ENCODE measurements at places on chromosomes 11 and 22. TPM values are rescaled to one million over a fixed set of nuclear protein-coding genes. Genes with fewer than 3 reads are reported as not detected.
A peak's percentile ranks its signal among the peaks of the same experiment; 100 is the strongest.

DNA sequence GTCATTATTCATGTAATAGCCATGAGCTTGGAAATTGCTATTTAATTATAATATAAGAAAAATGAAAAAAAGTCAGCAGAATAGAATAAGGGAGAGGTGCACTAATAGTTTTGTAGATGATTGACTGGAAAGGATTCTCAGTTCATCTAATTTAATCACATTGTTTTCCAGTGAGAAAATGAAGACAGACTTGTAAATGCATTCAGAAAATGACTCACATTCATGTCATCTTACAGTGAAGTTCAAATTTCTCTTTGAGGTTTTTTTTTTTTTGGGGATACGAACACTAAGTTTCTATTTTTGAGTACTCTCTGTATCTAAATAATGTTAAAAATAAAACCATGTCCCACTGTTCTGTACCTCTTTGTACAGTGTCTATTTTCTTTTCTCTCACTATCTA, 18.5 kb upstream of the OR4A16 start:
- no peak for DNase-seq

GRCh38 chr11:117973503-117973860, 12.7 kb upstream of the IL10RA start:
- DNase-seq, result no peak

DGCR8 gene
- 22.4 TPM for total RNA-seq

- no peak for DNase-seq
These were observed 31.2 kb downstream of the FLI1 start for GRCh38 chr11:128724891-128725611.

GSC2 gene
- not detected for total RNA-seq

SYT8 gene
- 2.8 TPM for total RNA-seq

DNA sequence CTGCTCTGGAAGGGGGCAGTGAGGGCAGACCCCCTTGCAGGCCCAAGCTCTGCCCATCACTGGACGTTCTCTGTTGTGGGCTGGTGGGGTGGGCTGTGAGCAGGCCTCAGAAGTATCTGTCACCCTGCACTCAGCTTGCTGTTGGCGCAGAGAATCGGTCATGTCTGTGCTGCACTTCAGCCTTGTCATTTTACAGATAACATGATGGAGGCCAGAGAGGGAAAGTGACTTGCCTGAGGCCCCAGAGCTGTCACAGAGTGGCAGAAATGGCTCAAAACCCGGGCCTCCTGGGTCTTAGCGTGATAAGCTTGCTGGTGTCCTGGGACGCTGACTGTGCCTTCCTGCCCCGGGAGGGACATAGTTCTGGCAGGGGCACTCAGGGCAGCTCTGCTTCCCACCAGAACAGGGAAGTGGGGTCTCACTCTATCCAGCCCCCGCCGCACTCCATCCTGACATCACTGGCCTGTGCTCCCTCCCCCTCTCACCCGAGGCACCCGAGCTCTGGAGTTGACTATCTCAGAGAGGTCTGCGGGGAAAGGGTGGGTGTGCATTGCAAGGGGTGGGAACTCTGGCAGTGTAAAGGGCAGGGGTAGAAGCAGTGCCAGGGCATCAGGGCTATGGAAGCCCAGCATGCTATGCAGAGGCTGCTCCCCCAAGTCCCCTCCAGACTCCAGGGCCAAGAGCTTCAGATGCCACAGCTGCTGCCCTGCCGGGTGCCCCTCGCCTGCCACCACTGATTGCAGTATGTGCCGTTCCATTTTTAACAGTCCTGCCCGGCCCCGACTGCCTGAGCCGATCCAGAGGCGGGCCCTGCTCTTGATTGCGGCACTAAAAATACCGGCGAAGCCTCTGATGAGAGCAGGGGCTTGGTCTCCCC, 50.4 kb upstream of the NECTIN1 start:
- DNase-seq, result no peak

DNA sequence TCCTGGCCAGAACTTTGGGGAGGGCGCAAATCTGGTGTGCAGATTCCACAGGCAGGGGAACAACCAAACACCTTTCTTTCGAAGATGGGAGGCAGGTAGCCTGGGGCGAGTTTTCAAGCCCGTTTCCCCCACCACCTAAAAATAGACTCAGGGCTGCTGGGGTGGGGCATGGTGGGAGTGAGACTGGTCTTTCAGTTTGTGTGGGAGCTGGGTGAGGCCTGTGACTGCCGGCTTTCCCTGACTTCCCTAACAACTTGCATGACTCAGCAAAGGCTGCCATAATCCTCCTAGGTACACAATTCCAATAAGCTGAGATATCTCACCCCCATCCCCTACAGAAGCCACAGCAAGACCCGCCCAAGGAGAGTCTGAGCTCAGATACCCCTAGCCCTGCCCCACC, 4.3 kb upstream of the OR5B12 start:
- no peak for DNase-seq

- DNase-seq, result no peak
These were observed 7.6 kb upstream of the CCKBR start for GRCh38 chr11:6251990-6252473.

- DNase-seq, result peak; percentile 13
These were observed 312.9 kb downstream of the MN1 start for GRCh38 chr22:27488456-27489177.

DNA sequence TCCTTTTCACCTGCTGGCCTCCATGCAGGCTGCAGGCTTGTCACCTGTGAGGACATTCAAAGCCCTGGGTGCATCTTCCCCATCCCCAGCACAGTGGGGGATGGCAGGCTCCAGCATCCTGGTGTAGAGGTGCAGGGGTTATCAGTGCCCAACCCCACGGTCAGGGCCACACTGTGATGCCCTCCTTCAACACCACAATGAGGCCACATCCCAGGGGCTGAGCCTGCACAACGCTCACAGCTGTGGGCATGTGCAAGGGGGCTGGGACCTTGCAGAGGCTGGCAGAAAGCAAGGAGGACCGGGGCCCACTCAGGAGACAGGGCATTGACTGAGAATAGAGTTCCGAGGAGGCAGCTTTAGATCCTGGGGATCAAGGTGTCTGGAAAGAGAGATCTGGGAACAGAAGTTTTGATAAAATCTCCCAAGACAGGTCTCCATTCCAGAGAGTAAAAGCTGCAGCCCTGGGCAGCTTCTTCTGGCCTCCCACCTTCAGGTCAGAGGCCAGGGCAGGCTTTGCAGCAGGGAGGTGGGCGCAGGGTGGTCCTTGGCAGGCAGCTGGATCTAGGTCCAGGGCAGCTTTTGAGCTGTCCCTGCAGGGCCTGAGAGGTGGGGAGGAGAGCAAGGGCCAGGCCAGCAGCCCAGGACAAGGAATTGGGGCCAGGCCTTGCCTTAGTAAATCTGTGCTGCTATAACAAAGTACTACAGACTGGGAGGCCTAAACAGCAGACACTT, 250.8 kb upstream of the B3GAT1 start:
- DNase-seq, result no peak

- DNase-seq, result no peak
These were observed 111.5 kb upstream of the E2F8 start for GRCh38 chr11:19352072-19352770.

- no peak for DNase-seq
These were observed 331.4 kb upstream of the RAG2 start for GRCh38 chr11:36929401-36929800.

GRCh38 chr11:64373598-64373974, 14.6 kb downstream of the RPS6KA4 start:
- DNase-seq, result no peak

DNA sequence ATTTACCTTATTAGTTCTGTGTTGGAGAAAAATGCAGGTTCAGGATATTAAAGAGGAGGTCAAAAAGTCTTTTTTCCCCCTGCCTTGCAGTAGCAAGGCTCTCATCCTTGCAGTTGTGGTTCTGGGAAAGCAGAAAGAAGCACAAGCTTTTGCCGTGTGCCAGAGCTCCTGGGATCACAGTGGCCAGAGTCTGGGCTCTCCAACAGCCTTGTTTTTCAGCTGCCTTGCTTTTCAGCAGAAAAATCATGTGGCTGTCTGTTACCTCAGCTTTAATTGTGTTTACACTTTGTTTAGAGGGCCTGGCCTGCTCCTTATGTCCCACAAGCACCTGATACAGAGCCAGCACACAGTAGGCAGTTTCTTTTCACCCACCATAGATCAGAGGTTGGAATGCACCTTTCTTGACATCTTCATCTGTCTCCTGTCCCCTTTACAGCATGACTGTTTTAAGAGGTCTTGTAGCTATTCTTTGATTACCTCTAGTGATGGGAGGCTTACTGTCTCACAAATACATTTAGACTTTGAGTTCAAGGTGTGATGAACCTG, 67.5 kb downstream of the TEAD1 start:
- no peak for DNase-seq

DNA sequence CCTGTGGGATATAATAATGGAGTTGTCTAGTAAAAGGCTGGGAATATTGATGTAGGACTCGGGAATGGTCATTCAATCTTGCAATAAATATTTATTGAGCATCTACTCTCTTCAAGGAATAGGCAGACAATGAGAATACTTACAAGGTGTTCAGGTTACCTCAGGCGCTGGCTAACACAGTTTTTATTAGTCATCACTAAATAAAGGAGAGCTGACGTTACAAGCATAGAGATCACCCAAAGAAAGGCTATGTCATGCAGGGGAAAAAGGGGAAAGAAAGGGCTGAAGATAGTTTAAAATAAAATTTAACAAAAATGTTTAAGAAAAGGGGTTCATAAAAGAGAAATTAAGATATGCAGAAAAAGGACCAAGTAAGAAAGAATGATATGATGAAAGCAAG, 15.8 kb upstream of the CTSC start:
- DNase-seq, result no peak

DNA sequence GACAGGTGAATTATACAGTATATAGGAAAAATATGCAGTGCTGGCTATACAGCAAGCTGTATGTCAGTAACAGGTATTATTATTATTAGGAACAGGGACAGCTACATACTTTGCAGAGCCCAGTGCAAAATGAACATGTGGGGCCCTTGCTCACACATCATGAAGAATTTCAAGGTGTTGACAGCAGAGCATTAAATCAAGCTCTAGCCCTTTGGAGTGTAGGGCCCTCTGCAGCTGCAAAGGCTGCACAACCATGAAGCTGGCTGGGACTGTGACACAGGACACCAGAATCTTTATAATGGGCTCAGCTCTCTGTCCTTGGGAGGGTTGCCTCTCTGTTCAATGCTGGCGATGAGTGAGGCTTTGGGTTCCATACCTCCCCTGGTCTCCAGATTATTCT, 44.9 kb upstream of the DAGLA start:
- no peak for DNase-seq

GRCh38 chr22:26890870-26891269, 233.5 kb downstream of the MIAT start:
- no peak for DNase-seq

DNA sequence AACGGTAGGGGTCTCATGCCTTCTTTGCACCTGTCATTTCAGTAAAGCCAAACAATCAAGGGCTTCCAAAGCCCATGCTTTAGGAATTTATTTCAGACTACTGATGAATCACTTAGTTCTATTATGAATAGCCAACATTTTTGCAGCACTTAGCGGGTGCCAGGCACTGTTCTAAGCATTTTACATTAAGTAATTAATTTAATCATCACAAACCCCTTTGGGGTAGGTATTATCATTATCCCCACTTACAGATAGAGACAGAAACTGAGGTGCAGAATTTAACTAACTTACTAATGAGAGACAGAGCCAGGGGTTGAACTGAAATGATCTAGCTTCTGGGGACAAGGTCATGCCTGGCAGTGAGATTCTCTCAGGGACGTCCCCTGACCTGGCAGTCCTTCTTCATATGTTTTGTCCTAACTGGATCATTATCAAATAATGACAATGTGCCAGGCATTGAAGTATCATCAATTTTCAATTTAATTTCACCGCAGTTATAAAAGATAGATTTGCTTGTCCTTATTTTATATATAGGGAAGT, 31.7 kb upstream of the NAV2 start:
- DNase-seq, result no peak

RRP7A gene
- total RNA-seq, result 16.7 TPM

TTC38 gene
- 31.5 TPM for total RNA-seq

GRCh38 chr22:50626850-50627641, 906 bp downstream of the ARSA start:
- DNase-seq, result no peak

GRCh38 chr11:94417386-94417987, 16.3 kb upstream of the GPR83 start:
- peak; percentile 49 for DNase-seq

DNA sequence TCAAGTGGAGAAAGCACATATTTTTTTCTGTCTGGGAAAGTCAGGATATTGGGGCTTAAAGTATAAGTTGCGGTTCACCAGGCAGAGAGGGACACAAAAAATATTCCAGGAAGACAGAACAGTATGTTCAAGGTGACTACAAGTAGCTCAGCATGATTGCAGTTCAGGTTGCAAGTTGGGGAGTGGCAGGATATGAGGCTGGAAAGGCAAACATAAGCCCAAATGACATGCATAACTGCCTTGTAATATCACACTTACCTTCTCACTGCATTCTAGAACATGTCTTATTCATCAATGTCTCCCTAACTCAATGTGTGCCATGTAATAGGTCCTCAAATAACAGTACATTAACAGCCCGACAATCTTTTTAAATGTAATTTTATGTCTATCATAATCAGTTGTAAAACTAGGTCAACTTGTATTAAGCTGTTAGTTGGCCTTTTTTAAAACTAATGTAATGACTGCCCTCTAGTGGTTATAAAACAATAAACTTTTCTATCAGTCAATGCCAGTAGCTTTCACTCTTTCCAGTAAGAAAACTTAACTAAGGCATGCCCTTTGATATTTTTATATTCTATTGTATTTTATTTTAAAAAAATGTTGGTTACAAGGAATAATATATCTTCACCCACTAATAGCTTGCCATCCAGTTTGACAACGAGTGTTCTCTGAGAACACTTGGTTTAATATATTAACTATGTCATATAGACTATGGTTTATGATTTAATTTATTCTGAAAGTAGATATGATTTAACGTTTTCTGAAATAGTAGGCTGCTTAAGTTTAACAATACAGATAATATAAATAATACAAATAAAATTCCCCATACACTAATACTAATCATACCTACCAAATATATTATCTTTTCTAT, 39.4 kb upstream of the CFAP300 start:
- DNase-seq, result peak; percentile 57

C22orf15 gene
- total RNA-seq, result 1.2 TPM

DNA sequence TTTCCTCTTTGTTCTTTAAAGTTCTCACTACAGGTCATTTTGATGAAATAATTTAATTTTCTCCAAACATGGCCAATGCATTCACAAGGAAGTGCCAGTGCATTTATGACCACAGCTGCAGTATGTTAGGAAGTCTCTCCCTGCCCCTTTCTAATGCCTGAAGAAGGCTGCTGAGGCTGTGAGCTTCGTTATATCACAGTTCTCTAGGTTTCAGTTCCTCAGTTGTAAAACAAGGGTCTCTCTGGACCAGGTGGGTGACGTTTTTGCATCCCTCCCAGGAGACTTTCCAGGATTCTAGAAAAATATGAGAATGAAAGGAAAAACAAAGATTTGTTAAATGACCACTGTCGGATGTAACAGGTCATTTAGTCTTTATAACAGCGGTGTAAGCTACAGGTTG, 171.6 kb downstream of the LARGE1 start:
- DNase-seq, result no peak
